Hematopoietic multipotent progenitor cell treated with erythropoietin and hydrocortisone succinate and interleukin-3 and kit ligand, for 15 days (in vitro differentiated cells): ENCODE measurements at places on chromosomes 2 and 18.

DNA sequence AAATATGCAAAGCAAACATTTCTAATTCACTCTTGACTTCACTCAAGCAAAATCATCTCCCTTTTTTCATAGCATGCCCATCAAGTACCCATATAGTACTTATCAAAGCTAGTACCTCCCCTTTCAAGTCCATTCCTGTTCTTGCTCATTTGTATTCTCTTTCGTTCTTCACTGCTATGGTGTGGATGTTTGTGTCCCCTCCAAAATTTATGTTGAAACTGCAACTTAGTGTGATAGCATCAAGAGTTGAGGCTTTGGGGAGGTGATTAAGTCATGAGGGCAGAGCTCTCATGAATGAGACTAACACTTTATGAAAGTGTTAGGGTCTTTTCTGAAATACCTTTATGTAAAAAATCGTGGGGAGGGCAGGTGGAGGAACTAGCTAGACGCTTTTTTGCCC lies 52.9 kb downstream of the RNU4ATAC start:
- DNase-seq = no peak

DNA sequence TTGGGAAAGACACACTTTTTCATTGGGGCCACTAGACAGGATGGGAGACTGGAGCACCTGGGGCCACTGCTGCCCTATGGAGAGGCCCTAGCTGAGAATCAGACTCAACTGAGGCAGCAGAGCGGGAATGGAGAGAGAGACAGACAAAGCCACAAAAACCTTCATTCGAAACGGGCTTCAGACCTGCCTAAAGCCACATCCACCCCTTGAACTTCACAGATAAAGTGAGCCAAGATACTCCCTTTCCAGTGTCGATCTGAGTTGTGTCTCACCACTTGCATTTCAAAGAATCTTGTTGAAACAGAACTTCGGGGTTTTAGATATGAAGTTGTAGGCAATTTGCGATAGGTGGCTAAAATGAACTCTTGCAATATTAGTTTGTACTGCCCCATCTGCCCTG lies 11.3 kb upstream of the LDLRAD4 start:
- no peak for DNase-seq

GRCh38 chr2:73033766-73034381 lies 37.6 kb downstream of the SFXN5 start:
- no peak for DNase-seq

DNA sequence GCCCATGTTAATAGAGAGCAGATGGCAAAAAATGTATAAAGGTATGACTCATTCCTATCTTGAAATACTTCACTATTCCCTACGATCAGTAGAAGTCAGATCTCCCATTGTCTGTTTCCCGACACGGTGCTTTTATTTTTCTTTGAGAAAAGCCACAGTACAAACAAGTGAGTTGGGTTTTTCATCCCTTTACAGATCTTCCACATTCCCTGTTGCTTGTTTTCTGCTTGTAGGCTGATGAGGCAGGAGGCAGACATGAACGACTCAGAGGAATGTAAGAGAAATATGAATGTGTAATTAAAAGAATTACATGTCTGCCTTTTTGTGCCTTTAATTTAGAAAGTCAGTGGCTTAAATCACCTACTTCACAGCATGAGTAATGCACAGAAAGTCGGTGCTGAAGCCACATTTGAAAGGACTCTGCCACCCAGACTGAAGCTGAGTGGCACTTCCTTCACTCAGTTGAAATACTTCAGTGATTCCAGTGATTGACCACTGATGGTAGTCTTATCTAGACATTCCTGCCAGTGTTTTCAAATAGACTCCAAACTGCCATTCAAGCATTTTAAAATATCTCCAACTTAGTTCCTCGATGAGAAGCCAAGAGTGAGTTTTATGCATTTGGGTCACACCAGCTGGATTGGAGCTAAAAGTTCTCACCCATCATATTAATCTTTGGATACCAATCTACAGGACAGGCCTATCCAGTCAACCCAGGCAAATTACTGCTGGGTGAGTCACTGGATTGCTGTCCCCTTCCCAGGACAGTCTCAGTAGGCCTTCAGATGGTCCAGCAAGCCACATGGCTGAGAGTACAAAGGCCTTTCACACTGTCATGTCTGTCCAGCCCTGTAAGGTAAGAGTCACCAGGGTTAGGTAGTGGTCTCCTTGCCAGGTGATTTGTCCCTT lies 79.0 kb downstream of the COLEC12 start:
- no peak for DNase-seq

DNA sequence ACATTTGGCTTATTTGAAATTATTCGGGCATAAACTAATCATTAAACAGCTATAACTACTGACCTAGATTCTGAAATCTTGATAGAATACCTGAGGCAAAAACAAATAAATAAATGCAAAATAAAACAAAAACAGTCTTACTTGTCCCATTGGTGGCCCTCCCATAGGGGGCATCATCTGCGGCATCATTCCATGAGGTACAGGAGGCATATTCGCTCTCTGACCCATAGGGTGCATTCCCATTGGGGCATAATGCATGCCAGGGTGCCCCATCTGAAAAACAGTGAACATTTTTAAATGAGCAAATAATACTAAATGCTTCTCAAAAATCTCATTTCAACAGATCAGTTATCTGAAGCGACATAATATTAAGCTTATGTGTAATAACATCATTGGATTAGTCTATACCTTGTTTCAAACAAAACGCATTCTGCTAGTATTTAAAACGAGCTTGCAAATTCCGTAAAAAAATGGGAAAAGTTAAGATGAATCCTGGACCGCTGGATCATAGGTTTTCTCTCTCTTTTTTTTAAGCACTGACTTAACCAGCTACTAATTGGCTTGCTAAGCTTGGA lies 1.3 kb downstream of the PRPF40A start:
- peak; percentile 57 for DNase-seq

- DNase-seq = no peak
Observed at GRCh38 chr2:174120346-174120745, 128.0 kb downstream of the OLA1 start.

DNA sequence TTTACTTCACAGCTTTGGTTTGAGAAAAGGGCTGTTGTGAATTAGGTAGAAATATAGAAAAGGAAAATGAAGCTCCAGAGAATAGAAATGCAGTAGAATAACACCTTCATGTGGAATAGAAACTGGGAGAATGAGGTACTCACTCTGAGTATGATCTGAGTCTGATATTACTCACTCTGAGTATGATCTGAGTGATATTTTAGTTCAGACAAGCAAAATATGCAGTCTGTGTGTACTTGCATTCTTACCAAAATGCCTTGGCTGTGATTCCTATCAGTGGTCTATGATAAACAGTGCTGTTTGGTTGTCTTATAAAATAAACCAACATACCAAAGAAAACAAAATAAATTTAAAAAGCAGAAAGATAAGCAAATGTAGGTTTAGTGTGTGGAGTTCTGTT lies 487.6 kb downstream of the THSD7B start:
- no peak for DNase-seq

DNA sequence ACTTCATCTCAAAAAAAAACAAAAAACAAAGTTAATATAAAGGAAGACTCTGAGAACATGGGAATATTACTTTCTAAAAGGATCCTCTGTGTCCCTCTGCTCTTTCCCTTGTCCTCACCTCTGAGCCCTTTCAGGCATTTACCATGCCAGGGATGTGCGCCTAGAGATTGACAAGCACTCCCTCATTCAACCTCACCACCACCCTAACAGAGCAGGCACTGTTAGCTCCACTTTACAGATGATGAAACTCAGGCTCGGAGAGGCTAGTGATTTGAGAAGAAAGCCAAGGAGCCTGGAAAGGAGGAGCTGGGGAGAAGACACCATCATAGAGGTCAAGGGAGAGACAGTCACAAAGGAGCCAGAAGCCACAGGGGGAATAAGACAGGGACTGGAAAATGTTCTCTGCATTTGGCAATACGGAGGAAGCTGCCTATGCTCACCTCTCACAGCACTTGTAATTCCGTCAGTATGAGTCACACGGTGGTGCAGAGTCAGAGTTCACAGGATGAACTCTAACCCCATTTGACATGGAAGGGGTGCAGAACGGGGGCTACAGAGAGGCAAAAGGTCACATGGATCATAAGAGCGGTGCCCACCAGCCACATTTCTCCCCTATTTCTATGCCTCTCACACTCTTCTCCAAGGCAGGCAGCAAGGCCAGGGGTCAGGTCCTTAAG lies 101.8 kb upstream of the NFU1 start:
- DNase-seq = no peak

GRCh38 chr2:37306024-37306423 lies 18.6 kb downstream of the PRKD3 start:
- no peak for DNase-seq

DNA sequence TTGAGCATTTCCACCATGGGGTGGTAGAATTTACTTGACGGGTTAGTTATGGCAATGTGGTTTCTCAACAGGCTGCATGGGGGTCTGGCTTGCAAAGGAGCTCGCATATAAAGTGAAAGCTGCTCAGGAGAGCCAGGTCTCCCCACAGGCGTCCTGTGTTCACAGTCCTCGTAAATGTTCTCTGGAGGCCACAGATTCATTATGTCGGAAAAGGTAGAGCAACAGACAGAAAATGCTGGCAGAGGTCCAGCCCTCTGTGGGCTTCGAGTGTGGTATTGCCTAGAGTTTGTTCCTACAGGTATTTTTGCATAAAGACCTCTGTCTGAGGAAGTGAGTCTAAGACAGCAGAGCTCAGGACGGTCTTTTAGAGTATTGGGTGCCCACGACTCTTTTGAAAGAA lies 96.4 kb downstream of the CDCA7 start:
- no peak for DNase-seq

GRCh38 chr2:37775908-37776250 lies 104.4 kb upstream of the CDC42EP3 start:
- DNase-seq = no peak

DNA sequence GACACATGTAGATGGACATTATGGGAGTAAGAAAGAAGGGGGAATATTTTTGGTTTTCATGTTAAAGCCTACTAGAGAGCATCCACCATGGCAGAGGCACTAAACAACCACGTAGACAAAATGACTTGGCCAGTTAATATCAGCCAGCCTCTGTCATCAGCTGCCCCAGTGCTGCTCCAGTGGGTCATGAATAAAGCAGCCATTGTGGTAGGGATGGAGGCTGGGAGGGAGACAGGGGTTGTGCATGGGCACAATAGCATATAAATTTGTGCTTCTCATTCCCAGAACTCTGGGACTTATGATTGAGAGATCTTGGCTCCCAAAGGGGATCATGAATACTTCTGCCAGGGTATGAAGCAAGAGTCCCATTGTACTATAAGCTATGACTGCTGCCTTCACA lies 31.1 kb upstream of the CXCR4 start:
- DNase-seq = no peak

DNA sequence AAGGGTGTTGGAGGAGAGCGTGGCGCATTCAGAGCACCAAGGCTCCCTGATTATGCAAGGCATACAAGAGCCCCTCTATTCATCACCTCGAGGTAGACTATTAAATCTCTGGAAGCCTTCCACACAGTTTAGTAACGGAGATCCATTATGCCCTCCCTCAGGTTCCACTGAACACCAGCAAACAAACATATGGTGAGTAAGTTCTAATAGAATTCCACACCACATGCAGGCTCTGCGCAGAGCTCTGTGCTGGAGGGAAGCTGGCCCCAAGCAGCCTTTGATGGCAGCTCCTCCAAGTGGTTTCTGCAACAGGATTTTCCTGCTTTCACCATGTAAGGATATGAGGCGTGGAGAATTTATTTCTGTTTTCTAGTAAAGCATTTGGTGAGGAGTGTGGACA lies 238.6 kb downstream of the C1D start:
- no peak for DNase-seq

- DNase-seq = no peak
Observed at GRCh38 chr18:58915006-58915799, 50.5 kb downstream of the ZNF532 start.

DNA sequence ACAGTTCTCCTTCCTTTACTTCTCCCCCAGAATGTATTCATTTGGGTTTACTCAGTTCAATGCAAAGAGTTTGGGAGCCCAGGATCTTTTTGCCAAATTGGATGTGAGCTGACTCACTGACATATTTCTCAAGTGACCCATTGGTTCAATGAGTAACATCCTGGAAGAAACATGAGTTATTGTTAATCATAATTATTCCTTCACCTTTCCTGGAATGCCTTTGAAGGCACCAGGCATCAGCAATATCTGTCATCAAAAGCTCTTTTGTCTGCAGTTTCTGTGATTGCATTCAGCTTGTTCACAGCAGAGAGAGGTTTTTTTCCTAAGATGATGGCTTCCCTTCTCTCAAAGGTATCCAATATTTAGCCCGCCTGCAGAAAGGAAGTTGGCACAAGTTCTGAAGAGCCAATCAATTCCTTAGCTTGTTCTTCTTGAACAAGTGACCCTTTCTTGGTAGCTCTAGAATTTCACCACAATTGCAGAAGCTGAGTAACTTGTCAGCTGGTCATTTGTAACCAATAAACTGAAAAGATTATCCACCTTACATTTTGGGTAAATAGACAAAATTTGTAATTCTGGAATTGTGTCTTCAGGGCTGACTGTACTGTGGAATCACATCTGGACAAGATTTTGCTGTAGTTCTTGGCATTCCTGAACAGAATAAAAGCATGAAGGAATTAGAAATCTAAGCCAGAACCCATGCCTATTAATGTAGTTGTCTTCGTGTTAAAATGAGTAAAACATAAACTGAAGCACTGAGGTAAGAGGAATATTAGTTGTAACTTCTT lies 72.2 kb upstream of the TMEM17 start:
- DNase-seq = no peak

DNA sequence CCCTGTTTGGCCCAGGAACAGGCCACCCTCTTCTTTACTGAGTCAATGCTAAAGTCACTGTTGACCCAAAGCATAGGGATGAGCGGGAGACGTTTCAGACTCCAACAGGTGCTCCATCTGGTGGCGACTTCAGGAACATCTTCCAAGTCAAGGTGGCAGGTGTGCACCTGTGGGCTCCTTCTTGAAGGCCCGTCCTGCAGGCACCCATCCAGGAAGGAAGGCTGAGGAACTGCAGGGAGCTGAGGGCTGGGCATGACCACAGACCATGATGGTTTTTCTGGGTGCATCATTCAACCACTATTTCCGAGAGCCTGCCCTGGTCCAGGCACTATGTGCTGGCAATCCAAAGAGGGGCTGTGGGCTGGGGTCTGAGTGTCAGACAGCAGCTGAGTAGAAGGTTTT lies 142.8 kb downstream of the NDUFA10 start:
- DNase-seq = peak; percentile 16

DNA sequence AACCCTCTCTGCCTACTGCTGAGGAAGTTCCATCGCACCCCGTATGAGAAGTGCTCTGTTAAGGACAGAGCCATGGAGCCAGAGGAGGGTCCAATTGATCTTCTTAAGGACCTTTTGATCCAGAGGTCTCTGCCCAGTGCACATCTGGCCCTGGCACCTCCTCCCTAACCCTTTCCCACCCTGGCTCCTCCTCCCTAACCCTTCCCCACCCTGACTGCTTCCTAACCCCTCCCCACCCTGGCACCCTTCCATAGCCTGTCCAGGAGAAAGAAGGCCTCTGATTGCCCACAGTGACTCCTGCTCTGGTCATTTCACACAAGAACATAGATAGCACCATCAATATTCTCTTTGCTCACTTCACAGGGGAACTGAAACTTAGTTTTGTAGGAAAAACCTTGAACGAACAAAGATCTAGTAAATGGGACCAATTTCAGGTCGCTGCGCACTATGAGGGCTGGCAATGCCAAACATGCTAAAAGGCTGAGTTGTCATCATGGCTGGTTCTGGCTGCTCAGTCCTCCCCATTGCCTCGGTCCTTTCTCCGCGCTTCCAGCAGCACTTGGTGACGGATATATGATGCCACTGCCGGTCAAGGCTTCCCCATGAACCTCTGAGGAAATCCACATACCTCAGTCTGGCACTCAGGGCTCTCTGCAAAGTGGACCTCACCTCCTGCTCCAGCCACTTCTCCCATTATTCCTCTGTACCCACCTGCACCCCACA lies 49.2 kb downstream of the PKDCC start:
- DNase-seq = no peak

- no peak for DNase-seq
Observed at GRCh38 chr2:165686800-165687199, 107.2 kb downstream of the GALNT3 start.
